ENCODE measurements at places on chromosomes 5 and 9.

- DNase-seq, result no peak
These were observed 28.8 kb downstream of the IL12B start for GRCh38 chr5:159301466-159301865.

DNA sequence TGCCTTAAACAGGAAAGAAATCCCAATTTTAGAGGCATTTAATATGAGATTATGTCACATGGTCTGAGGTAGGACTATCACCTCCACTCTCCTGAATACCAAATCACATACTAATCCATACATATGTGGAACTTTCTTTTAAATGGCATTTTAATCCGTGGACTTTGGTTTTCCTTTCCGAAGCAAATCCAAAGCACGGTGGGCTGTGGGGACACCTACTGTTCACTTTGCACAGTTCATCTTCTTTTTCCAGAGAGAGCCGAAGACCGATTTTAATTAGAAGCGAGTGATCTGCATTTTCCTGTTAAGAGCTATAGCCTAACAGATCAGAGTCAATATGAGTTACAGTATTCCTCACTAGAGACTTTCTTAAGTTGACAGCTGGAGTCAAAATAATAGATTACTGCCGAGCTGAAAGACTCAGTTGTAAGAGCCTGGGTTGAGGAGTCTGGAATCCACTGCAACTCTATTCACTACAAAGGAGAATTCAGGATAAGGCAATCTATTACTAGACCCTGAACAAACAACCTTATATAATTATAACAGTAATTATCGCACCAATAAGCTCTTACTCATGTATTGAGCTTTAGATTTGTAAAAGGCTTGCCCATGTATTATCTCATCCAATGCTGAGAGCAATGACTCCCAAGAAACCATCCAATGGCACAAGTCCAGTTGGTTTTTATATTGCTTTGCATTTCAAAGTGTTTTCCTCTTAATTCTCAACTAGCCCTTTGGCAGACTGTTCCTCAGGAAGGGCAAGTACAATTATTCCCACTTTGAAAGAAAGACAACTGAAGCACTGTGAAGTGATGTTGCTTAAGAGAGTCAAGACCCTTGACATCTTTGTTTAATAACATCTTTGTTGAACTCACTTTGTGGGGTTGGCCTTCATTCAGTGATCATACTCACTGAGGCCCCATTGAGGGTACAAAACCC lies 144.7 kb downstream of the TRPM6 start:
- DNase-seq, result peak; percentile 45

DNA sequence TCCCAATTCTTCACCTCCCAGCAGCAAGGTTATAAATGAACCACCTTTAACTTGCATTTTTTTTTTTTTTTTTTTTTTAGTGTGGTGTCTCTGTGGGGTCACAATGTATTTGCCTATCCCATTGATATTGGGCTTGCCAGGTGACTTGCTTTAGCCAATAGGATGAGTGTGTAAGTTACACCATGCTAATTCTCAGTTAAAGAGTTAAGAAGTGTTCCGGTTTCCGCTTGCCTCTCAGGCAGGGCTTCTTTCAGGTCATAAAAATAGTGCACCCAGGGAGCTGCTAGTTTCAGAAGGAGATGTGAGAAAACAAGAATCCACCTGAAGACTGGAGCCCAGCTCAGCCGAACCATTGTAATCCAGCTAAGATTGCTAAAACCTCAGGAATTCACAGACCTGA lies 84.2 kb upstream of the PTPRD start:
- DNase-seq, result no peak

DNA sequence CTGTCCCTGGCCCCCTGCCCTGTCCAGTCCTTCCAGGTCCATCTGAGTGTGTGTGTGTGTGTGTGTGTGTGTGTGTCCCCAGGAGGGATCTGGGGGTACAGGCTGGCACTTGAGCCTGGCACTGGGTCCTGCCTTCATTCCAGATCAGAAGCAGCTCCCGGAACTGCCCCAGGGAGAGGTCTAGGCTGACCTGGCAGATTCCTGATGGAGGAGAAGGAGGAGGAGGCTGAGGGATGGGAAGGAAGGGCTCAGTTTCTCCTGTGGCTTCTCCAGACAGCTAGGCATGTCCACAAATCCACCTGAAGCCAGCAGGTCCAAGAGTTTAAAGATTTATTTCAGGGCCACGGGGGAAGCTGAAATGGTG lies 328 bp downstream of the NDST1 start:
- DNase-seq, result no peak

DNA sequence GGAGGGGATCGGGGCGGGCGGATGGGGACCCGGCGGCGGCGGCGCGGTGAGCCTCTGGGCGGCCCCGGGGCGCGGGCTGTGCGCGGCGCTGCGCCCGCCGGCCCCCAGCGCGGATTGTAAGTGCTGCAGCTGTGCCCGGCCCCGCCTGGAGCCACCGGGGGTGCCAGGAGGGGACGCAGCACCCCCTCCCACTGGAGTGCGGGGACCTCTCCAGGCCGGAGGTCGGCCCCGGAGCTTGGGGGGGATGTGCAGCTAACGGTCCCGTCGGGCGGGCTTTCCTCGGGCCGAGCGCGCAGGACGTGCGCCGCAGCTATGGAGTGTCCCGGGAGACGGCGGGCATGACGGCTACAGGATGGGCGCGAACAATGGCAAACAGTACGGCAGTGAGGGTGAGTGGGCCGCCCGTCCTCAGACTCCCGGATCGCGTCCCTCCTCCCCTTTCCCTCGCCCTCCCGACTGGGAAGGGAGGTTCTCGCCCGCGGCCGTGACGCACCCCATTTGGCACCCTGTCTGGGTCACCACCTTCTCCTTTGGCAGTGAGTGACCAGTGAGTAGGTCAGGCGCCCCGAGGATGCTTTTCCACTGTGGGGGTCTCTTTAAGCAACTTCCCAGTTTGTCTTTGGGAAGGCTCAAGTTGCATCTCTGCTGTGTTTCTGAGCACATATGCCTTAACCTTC lies 483 bp downstream of the FBXL7 start:
- peak; percentile 58 for DNase-seq

DNA sequence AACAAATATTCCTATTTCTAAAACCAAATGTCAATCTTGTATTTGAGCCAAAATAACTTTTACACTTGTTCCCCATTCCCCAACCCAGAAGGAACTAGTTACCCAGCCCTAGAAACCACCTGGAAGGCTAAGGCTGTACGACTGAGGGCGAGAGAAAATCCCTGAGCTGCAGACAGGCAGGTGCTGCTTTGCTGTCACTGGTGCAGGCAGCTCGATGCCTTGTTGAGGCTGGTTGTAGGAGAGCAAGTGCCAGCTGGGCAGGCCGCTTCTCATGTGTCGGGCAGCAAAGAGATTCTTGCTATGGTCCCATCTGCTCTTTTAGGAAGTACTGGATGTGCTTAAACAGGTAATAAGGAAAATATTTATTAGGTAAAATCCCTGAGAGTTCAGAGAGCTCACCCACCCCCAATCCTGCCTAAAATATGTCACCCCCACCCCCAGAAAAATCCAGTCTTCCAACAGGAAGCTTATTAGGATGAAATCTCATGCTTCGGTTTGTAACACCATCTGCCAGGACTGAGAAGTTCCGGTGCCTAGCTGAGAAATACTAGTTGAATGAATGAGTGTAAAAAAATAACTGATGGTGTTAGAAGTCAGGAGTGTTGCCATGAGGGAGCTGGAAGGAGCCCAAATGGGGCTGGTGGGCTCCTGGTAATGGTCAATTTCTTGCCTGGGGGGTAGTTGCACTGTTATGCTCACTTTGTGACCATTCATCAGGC lies 91.1 kb upstream of the DMRT1 start:
- no peak for DNase-seq

DNA sequence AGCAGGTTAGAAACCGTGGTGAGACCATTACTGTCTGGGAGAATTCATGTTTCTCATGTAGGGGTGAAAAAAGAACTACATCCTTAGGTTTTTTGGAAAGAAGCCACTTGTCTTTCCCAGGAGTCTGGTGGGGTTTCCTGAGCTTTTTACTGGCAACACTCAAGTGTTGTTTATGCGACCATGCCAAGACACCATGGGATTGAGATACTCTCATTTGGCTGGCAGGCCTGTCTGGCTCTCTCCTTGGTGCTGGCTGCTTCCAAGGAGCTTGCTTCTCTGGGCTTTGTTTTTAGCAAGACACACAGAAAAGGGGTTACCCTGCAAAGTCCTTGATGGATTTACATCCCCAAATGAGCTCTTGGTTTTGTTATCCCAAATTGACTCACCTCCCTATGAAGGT lies 80.9 kb upstream of the ISL1 start:
- no peak for DNase-seq

- DNase-seq, result no peak
These were observed 173.4 kb downstream of the EPB41L4A start for GRCh38 chr5:112245656-112246055.

DNA sequence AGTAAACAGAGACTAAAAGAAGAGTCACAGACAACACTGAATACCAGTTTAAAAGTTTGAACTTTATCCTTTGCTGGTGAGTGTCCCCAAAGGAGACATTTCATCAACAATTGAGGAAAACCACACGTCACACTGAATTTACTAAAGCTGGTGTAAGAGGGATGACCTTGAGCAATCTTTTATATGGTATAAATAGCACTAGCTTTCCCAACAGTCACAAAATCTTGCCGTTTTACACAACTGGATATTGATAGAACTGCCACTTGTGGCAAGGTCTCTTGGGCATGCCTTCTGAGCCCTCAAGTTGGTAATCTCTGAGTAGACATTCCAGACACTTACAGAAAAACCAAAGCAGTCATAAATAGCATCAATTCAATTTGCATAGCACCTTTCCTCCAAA lies 311.5 kb upstream of the TARS1 start:
- DNase-seq, result peak; percentile 49

DNA sequence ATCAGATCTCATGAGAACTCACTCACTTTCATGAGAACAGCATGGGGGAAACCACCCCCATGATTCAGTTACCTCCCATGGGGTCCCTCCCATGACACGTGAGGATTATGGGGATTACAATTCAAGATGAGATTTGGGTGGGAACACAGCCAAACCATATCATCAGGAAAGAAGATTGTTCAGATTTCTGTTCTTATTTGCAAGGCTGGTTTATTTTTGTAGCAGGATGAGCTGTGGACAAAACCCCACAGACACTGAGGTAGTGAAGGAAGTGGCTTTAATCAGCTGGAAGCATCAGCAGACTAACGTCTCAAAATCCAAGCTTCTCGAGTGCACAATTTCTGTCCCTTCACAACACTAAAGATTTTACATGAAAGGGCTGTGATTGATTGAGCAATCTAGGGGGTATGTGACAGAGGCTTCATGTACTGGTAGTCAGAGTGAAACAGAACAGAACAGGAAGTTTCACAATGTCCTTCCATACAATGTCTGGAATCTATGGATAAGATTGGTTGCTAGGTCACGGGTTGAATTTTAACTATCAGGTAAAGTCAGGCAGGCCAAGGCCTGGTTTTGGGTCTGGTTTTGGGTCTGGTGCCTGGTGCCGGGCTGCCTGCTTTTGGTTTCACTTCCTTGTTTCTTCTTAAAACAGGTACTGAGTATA lies 91.3 kb upstream of the ZNF366 start:
- DNase-seq, result no peak

DNA sequence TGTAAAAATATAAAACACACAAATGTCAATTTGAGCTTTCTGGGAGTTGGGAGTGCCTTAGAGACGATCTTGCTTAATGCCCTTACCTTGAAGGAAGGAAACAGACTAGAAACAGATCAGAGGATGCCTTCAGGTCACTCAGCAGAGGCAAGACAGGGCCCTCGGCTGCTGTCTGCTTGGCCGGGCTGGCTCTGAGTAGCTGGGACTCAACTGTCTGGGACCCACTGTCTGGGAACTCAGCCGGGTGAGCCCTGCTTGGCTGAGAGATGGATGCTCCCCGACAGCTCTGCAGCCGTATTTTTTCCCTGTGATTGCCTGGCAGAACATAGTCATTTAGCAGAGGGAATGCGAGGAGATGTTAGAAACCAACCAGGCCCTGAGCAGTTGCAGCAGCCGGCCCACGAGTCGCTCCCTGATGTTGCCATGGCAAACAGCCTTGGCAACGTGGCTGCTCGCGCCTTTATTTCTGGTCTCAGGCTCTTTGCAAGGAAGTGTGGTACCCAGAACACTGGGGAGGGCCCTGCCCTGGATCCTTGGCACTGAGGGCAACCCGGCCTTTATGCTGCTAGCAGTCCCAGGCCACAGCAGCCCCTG lies 10.9 kb downstream of the PPARGC1B start:
- DNase-seq, result no peak

DNA sequence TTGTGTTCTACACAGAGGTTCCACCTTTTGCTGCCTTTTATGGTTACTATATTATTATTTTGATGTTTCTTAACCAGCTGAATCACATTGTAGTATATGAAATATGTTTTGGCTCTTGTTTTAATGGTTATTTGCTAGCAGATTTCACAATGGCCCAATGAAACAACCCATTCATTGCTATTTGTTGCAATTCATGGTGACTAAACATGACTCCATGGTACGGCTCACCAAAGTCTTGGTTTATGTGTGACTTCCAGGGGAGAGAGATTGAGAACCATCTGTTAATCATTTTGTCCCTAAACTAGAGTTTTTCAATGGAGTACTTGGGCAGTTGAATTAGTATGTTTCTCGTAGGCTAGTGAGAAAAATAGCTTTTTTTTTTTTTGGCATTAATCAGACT lies 108.4 kb downstream of the GHR start:
- no peak for DNase-seq

- no peak for DNase-seq
These were observed 77.8 kb downstream of the HRH2 start for GRCh38 chr5:175735701-175736100.

GRCh38 chr5:122264610-122265009 lies 47.4 kb upstream of the SNCAIP start:
- no peak for DNase-seq

DNA sequence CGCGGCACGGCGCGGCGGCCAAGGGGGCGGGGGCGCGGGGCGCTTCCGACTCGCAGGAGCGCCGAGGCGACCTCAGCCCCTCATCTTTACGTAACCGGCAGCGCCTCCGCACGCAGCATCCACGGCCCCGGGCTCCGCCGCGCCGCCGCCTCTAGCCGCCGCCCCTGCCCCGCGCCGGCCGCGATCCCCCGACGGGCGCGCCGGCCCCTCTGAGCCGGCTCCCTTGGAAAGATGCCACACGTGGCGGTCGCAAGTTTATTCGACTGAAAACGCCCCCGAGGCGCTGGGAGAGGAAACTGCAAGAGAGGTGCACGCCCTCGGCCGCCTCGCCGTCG lies 1.0 kb downstream of the KLF9 start:
- DNase-seq, result peak; percentile 30

DNA sequence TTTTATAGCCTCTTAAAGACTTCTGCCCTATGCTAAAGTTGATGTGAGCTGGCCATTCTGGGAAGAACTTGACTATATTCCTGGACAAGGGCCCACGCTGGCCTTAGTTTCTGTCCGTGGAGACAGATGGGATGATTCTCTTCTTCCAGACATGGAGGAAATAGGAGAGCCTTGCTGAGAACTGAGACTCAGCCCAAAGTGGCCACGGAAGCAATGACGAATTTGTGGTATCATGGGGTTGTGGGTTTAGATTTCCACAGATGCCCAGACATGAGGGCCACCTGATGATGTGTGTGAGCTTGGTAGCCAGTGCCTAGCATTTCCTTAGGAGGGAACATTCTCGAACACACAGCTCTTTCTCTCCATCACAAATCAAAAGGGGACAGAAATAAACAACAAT lies 309.1 kb downstream of the NSG2 start:
- DNase-seq, result no peak

Data from AG08395 (cell line).